ENCODE measurements at places on chromosomes 4 and X.

DNA sequence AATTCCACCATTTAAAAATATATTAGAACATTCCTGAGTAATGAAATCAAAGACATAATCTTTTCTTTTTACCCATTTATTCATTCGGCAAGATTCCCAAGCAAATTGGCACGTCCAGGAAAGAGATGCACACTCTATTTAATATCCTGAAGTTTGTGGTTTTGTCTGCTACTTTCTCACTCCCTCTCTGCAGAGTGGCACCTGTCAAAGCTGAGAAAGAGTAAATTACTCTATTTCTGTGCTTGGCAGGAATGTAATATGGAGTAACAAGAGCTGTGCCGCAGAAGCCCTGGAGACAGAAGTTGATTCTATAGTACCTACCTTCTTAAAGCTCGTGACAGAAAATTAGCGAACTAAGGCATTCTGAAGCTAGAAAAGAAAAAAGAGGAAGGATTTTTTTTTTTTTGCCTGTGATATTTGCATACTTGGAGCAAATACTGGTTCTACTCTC is 5.5 kb downstream of the GSTCD start:
- DNase-seq: peak; percentile 14

DNA sequence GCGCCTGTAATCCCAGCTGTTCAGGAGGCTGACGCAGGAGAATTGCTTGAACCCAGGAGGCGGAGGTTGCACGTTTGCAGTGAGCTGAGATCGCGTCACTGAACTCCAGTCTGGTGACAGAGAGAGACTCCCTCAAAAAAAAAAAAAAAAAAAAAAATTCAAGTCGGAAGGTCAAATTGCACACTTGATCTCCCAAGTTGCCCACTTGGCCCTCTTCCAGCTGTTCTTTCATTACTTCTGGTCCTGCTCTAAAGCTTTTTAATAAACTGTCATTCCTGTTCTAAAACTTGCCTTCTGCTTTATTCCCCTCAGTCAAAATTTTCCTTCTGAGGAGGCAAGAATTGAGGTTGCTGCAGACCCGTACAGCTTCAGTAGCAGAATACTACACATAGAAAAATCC is 2358.0 kb downstream of the ARAP2 start:
- no peak for DNase-seq

- peak; percentile 54 for DNase-seq
Measured at GRCh38 chr4:47855350-47855749, 17.5 kb upstream of the CORIN start.

DNA sequence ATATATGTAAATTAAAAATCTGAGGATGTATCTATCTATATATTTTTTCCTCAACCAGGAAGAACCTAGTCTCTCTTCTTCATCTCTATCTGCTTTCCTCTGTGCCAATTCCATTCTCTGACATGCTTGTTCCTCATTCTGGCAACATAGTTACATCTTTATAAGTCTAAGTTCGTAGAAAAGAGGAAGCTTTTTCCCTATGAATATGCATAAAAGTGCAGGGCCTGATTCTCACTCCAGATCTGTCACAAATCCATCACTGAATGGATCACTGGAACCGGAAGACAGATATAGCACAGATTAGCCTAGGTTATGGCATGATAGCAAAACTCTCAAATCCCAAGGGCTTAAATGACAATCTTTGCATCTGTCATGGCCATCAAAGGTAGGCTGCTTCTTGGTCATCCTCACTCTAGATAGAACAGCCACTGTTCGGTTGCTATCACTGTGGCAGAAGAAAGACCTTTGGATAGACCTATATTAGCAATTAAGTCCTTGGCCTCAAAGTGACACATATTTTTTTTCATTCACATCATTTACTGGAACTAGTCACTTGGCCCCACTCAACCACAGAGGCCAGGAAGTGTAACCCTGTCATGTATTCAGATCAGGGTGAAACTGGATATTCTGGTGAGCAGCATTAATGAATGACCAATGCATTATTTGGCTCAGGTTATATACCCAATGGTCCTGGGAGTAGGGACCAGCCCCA is 22.2 kb downstream of the DTHD1 start:
- no peak for DNase-seq

- no peak for DNase-seq
Measured at GRCh38 chrX:41716767-41717473, 7.1 kb upstream of the GPR82 start.

GRCh38 chrX:10534611-10535010 is 85.8 kb downstream of the MID1 start:
- peak; percentile 5 for DNase-seq

DNA sequence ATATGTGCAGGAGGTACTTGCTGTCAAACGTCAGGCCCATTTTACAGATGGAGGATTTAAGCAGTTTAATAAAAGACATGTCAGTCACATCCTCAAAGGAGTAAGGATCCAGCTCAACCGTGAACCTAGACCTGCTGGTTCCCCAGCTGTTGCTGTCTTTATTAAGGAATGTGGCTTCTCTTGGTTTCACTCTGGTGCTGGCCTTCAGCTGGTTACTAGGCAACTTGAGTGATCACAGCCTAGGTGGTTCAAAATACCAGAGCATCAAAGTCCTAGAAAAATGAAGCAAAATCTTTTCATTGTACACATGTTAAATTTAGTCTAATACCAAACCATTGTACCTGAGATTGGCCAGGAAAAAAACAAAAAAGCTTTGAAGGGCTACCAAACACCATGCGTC is 32.7 kb upstream of the GLRA2 start:
- no peak for DNase-seq

- DNase-seq: no peak
Measured at GRCh38 chr4:7636240-7636508, 201.4 kb upstream of the PSAPL1 start.

Measured in GM03348 (cell line).